ENCODE measurements at places on chromosomes 2 and 18.
A peak's percentile ranks its signal among the peaks of the same experiment; 100 is the strongest.

GRCh38 chr2:17363846-17364245, 154.4 kb downstream of the RAD51AP2 start:
- DNase-seq, result no peak

DNA sequence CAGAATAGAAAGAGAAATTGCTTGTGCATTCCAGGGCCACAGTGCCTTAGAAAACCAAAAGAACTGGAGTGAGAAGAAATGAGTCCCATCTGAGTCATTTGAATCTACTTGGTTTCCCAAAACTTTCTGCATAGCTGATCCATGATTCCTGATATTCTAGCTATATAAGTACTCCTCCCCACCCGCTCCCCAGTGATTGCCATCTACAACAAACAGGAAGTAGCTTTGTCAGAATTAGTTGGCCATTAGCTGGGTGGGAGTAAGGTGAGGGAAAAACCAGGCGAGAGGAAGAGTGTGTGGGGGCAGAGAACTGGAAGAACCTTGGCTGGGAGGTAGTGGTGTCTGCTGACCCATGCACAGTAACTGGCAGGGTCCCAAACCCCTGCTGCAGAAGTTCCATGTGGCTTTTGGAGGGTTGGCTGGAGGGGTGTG, 122.1 kb downstream of the ACAA2 start:
- no peak for DNase-seq

DNA sequence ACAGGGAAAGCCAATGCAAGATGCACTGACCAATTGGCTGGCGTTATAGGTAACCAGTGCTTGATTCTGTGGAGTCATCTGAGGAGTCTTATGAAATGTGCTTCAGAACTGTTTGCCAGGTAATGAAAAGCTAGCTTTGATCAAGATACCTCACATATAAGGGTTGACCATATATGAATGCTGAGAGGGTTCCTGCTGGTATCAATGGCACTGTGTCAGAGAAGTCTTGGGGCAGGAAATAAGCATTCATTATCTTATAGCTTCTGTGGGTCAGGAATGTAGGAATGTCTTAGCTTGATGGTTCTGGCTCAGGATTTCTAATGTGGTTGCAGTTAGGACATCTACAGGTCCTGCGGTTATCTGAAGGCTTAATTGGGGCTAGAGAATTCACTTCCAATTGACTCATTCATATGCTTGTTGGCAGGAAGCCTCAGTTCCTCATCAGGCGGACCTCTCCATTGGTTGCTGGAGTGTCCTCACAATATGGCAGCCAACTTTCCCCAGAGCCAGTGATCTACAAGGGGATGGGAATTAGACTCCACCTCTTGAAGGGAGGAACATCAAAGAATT, 22.1 kb upstream of the TCF7L1 start:
- no peak for DNase-seq

DNA sequence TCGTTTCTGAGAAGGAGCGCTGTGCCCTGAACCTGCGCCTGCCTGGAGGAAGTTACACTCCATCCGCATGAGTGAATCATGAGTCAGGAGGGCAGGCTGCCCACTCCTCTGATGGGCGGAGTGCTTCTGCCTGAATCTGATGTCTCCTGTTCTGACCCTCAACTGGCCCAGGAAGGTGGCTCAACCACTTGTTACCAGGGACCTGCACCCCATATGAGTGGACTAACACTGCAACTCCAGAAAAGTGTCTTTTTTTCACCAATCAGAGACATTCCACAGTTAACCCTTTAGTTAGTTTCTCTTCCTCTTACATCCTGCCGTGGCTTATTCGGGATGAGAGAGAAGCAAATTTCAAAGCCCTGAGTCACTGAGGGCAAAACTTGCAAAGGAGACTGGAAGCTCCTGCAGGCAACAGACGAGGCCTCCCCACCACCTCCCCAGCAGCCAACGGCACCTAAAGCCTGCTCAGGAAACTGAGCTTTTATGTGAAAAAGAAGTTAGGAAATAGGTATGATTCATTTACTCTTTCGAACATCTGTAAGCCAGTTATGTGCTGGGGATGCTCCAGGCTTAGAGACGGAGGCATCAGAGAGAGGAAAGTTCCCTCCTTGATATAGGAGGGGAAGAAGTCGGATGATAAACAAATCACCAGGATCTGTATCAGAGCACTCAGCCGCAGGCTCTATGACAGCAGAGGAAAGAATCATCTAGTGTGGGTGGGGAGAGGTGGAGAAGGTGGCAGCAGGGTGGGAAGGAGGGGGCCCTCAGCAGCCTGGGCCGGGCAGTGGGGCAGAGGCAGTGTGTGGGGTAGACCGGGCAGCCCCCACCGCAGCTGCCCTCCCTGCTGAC, 30.9 kb downstream of the MBP start:
- DNase-seq, result no peak

DNA sequence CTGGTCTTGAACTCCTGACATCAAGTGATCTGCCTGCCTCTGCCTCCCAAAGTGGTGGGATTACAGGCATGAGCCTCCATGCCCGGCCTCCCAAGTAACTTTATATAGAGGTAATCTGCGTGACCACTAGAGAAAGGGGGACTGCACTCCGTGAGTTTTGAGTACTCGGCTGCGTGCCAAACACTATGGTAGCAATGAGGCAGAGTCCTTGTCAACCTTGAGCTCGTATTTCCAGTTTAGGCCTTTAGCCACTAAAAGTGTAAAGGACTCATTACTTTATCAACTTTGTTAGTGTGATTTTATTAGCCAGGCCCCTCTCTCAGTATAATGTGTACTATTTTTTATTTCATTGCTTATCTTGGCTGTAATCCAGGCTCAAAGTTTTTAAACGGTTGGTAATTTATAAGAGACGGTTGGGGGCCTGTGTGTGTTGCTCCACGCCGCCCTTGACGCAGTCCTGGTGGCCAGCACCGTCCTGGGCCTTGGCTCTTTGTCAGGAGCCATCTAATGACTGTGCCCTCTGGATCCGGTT, 56.2 kb downstream of the ZCCHC2 start:
- no peak for DNase-seq

GRCh38 chr2:168207851-168208250, 39.5 kb downstream of the STK39 start:
- DNase-seq, result no peak

DNA sequence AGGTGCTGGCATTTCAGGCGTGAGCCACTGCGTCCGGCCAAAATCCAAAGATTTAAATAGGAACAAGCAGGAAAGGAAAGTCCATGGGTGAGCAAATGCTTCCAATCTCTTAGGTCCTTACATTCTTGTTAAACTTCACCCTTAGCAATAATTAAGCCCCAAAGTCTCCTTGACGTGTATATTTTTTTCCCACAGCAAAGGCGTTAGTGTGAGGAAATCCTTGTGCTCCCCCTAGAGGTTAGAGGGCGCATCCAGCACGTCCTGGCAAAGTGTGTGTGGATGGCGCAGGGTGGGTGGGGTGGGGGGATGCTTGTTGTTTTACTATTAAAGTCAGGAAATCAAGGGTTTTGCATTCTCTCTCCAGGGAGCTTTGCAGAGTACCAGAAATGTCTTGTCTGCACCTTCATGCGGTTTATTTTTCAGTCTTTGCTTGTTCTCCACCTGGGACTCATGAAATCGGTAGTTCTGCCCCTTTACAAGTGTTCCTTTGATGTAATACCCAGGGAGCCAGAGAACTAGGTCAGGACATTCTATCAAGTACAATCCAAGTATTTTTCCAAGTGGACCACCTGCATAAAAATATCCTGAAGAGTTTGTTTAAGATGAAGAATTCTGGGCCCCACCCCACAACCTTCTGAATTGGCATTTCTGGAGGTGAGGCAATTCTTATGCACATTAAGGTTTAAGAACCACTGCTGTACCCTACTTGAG, 22.2 kb upstream of the ITSN2 start:
- DNase-seq, result no peak

DNA sequence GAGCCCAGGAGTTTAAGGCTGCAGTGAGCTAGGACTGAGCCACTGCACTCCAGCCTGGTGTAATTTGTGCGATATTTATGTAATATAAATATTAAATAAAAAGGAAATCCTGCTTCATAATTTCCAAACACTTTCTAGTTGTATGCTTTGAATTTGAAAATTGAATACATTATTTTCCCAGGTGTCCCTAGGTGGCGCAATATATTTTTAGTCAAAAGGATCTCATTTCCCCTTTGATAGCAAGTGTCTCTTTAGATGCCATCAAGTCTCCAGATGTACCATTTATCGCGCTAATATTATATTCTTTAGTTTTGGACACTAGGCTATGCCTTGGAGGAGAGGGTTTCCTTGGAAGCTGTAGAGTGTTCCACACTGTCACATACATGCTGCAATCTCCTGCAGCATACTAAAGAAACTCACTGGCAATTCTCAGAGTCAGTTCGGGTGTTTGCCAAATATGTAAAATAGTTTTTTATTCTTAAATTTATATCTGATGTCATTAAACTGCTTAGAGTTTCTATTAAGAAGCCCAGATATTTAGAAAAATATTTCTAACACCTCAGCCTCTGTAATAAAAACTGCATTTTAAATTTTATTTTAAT, 5.6 kb upstream of the WDR7 start:
- no peak for DNase-seq

- DNase-seq, result peak; percentile 57
Measured at GRCh38 chr2:227324995-227325838, at the start of gene MFF. TSS of gene MFF (plus strand) at chr2:227325251. CDS start at chr2:227330666, 5,415 bp downstream.

DNA sequence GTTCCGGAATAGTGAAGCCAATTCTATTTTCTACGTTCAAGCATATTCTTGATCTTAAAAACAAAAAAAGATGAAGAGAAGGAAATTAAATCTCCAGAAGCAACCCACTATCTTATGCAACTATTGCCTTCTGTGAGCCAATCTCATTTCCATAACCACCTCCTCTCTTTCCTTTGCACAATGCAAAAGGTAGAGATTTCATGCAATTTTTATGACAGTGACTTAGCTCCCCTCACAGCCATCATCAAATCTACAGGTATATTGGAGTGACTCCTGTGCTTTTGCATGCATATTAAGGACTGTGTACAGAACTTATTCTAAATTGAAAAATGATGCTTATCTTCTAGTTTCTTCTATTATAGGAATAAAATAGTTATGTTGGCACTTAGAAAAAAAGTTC, 191.8 kb downstream of the DCC start:
- DNase-seq, result no peak

GRCh38 chr2:190060626-190061025, 1.9 kb downstream of the MSTN start:
- DNase-seq, result no peak

GRCh38 chr2:101658387-101658786, 39.1 kb upstream of the MAP4K4 start:
- DNase-seq, result no peak

DNA sequence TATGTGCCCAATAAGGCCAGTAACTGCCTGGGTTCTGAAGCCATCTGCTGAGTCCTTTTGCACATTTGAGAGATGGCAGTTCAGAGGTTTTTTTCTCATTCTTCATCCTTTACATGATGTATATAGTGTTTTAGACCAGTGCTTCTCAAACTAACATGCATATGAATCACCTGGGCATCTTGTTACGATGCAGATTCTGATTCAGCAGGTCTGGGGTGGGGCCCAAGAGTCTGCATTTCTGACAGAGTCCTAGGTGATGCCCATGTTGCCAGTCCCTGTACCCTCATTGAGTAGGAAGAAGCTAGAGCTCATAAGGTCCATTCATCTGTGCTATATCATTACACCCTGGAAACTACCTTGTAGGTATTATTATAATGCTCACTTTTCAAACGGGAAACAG, 3.8 kb downstream of the SMYD5 start:
- DNase-seq, result no peak

- no peak for DNase-seq
Measured at GRCh38 chr2:30233271-30234009, 2.1 kb downstream of the LBH start.

DNA sequence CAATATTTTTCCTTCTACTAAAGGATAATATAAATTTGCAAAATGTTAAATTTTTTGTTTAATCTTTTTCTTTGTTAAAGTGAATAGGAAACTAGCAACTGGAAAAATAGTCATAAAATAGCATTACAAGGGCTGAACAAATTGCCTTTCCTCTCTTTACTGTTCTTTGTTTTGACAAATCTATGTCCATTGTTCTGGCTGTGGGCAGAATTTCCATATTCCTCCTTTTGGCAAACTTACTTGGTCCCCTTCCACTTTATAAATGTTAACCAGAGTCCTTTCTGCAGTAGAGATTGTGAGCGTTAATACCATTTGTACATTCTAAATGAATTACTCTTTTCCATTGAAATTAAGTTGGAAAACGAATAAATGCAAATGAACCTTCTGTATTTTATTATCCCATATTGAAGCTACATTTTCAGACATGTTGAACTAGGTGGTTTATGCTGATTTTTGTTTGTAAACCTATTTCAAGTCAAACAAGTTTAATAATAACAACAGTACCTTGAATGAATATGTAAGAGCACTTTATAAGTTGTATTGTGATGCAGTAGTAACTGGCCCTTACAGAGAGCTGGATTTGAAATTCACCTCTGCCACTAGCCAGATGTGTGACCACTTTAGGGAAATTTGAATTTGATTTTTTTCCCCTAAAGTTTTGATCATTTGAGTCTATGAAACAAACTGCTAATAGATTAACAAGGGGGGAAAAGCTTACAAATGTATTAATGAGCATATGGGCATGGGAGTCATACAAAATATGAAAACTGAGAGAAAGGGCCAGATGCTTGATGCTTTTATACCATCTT, 3.3 kb downstream of the RNF125 start:
- no peak for DNase-seq

DNA sequence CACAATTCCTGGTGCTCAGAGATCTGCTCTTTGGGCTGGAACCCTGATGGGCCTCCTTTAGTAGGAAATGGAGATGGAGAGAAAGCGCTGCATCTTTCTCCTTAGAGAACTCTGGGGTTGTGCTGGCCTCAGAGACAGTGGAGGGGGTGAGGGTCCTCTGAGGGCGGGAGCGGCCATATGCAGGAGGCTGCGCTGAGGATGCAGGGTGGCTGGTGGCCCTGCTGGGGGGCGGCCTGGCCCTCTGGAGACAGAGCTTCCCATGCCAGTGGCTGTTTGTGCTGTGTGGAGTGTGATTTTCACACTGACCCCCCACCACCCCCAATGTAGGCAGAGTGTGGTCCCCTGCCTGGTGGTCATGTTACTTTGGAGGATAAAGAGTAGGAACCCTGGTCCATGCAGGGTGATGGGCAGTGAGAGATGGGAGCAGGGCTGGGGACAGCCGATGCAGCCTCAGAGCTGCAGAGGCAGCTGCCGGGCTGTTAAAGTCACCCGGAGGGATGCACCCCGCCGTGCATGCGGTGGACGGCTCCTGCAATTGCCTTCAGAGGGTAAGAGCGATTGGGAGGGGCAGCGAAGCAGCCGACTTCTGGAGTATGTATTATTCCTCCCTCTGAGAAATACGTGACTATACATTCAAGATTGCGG, 194.6 kb downstream of the FAM210A start:
- no peak for DNase-seq

- DNase-seq, result no peak
Measured at GRCh38 chr2:27849558-27850205, 40.5 kb downstream of the RBKS start.

All from cortex of kidney (tissue), 1 donor.